ENCODE measurements at places on chromosomes 1 and 21.

DNA sequence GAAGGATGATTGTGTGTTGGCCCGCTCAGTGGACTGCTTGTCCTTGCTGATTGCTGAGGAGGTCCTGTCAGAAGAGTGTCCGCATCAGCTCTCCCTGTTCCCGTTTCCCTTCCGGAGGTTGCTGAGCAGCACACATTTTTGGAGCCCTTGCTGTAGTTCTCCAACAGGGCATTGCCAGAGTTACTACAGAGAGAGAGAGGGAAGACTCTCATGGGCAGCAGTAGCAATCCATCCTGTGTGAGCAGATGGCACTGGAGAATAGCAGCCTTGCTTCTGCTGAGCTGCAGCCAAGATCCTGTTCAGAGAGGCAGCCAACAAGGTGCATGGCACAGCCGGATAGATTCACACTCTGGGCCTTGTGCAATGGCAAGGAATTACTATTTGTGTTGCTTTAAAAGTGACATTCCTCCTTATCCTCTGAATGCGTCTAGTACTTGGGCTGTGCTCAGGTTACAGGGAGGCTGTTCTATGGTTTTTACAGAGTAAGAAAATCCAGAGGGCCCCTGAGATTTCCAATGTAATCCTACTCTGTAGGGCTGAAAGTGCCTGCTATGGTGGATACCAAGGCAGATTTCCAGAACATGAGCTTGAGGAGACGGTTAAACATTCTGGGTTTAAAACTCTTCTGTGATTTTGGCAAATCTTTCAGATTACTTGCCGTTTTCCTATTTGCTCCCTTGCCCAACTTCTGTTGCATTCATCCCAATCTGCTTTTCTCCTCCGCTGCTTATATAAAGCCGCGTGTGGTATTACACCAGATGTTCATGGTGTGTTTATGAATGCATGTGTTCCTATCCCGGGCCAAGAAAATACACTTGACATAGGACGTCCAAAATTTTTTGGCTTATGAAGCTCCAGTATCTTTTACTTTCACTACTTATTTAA is 27.4 kb downstream of the AK4 start:
- DNase-seq = peak; percentile 21

- DNase-seq = no peak
These were observed 467 bp upstream of the CC2D1B start for GRCh38 chr1:52366517-52366827.

- no peak for DNase-seq
These were observed 6.6 kb upstream of the THRAP3 start for GRCh38 chr1:36217670-36218069.

DNA sequence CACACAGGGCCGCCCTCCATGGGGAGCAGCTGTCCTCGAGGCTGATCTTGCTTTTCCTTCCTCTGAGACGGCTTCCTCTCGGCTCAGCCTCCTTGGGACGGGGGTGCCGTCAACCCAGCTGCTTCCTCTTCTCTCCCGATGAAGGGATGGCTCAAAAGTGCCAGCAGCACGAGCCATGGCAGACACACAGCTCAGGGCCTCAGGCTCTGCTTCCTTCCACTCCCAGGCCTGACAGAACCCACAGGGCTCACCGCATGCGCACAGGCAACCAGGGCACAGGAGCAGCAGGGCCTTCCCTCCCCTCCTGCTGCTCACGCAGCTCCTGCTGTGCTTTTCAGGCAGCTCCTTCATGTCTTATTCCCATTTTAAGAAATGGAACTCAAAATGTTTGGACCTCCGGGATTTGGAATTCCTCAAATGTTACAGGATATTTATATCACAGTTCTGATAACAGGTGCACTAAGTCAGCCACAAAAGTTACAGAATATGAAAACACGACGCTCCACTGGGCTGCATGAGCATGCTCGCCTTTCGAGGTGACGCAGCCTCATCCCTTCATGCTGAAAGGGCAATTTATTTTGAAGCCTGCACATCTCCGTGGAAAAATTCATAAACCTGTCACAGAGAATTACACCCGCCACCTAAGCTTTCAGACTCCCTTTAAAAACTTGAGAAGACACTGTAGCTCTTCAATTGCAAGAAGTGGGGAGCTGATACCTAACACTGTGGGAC is 84.4 kb downstream of the HSF2BP start:
- DNase-seq = no peak

DNA sequence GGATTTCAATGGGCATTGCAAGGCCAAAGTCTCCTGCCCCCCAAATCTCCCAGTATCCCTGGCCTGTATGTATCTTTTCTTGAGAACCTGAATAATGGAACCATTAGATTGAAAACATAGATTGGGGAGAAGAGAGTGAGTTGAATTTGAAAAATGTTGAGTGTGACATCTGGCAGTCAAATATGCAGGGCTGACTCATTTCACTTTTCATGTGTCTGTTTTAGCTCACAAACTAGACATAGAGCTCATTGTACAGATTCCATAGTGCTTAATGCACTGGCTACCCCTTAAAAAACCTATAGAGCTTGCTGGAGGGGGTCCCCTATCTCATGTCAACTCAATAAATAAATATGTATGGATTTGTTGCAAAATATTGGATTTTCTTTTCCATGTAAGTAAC is 30.8 kb downstream of the DDR2 start:
- DNase-seq = no peak

DNA sequence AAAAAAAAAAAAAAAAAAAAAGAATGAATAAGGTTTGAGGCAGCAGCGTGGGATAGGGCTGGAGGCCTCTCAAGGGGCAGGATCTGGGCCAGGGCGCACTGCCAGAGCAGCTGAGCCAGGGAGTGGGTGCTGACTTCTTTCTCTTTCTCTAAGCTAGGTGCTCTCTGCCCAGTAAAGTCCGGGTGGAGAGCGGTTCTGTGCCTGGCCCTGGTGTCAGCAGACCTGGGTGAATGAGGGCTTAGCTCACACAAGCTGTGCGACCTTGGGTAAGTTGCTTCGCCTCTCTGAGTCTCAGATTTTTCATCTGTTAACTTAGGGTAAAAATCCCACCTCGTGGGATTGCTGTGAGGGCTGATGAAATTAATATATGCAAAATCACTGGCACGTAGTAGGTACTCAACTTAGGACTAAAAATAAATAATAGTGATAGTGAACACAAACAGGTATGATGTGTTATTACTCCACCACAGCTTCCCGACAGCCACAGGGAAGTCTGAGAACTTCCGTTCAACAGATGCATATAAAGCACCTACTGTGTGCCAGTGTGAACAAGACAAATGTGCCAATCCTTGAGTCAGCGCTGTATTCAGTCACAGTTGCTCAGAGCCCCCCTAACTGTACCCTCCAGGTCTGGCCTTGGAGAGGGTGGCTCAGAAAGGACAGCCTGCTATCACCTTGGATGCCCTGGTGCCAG is 2.0 kb upstream of the FAM131C start:
- DNase-seq = no peak

GRCh38 chr21:37087188-37087587 is 14.1 kb downstream of the TTC3 start:
- no peak for DNase-seq

DNA sequence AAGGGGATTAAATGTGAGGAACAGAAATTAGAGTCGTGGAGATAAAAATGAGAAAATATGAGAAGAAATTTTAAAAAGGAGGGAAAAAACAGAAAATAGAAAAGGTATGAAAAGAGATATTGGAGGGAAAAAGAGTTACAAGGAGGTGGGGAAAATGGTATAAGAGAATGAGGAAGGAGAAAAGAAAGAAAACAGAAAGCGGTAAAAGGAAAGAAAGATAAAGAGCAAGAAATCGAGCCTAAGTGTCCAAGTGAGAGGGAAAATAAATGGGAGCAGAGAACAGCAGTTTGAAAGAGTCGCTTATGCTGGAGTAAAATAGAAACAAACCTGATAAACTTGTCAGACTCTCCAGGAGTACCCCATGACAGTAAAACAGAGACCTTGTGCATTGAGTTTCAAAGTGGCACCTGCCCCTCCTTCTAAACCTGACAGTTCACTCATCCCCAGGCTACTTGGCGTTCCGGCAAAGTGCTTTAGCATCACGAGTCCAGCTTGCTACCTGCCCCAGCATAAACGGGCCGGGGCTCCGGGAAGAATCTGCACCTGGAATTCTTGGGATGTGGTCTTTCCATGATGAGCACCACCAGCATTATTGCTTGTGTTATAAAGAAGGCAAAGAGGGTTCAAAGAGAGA is 585 bp downstream of the NEGR1 start:
- DNase-seq = no peak

- DNase-seq = no peak
These were observed 149.8 kb upstream of the DUSP10 start for GRCh38 chr1:221891708-221892107.

DNA sequence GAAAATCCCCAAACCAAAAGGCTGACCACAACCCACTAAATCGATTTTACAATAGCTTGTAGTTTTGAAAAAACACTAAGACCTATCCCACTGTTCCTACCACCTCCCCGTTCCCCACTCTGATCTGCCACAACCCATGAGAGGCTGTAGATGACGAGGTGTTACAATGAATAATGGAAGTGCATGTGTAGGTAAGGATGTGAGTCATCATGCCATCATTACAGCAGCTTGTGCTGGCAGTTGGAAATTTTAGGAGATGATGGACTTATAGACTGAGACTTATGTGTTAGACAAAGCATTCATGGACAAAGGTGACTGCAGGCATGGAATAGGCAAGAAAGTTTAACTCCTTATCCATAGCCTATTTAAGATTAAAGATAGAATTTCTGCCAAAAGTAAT is 184.7 kb upstream of the CACYBP start:
- DNase-seq = no peak

DNA sequence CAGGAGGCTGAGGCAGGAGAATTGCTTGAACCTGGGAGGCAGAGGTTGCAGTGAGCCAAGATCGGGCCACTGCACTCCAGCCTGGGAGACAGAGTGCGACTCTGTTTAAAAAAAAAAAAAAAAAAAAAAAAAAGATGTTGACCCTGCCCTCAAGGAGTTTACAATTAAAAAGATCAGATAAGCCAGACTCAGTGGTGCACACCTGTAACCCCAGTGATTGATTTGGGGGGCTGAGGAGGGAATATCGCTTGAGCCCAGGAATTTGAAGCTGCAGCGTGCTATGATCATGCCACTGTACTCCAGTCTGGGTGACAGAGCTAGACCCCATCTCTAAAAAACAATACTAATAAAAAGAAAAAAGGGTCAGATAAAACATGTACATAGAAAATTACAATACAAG is 1.6 kb upstream of the SESN2 start:
- DNase-seq = no peak

- DNase-seq = no peak
These were observed 275.8 kb downstream of the VAV3 start for GRCh38 chr1:107689159-107689558.

- DNase-seq = no peak
These were observed 23.8 kb downstream of the CLIC4 start for GRCh38 chr1:24768873-24769605.

DNA sequence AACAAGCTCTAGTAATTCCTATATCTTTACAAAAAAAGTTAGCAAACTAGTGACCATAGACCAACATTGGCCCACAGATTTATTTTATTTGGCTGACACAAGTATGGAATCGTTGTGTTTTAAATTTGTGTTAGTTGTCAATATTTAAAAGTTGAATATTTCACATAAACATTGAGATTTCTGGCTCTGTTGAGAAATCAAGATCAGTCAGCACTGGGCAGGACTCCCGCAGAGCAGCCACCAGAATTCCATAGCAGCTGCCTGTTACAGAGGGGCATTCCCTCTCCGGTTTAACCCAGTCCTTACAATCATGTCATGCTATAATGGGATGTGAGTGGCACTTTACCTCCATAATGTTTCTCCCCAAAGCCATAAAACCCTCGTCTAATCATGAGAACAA is 79.2 kb upstream of the NRIP1 start:
- DNase-seq = no peak

GRCh38 chr1:108053270-108054013 is 88.5 kb upstream of the VAV3 start:
- DNase-seq = no peak

- DNase-seq = no peak
These were observed 529.2 kb downstream of the USP25 start for GRCh38 chr21:16258844-16259611.

DNA sequence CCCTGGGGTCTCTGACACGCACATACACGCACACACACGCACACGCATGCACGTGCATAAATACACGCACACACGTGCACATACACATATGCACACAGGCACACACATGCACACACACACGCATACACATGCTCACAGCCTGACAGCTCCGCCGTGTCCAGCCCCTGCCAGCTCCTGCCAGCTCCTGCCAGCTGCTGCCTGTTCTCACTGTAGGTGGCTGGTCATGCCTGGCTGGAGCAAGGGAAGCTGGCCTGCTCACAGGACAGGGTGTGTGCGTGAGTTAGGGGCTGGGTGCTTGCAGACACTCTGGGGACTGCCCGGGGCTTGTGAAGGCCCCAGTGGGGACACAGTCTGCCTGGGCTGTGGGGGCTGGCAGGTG is 4.9 kb downstream of the PLCH2 start:
- DNase-seq = no peak

- DNase-seq = no peak
These were observed 1.7 kb downstream of the INKA2 start for GRCh38 chr1:111737216-111738132.

DNA sequence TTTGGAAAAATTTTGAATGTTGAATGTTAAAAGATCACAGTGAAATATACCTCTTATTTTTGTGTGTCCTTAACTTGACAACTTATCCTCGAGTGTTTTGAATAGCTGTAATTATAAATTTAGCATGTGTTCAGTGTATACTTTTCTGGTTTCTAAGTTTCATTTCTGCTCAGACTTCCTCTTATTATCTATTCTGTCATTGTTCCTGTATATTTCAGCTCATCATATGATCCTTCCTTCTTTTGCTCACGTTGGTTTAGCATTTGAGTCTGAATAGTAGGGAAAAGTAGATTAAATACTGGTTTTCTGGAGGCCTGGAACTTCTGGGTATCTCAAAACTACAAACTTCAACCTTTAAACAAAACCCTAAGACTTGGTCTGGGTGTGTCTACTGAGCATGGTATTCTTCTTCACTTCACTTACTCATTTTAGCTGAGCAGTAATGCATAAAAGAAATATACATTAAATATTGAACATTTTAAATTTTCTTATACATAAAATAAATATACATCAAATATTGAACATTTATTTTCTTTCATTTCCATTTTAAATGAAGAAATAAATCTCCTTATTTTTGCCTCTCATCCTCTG is 3.3 kb upstream of the ATP6V1G3 start:
- no peak for DNase-seq

DNA sequence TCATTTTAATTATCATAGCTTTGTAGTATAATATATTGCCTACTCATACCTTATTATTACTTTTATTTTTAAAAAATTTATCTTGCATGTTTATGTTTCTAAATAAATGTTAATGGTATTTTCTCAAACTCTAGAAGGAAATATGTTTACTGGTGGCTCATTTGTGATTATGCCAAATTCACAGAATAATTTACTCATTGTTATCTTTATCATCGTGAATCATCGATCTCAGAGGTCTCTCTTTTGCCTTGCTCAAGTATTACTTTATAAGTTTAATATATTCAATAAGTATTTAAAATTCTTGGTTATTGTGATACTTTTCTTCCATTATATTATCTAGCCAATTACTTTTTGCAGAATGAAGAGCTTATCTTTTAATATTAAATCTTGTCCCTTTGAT is 836.7 kb upstream of the ADAMTS5 start:
- DNase-seq = no peak
